ENCODE measurements at places on chromosomes 3 and 15. TPM values are rescaled to one million over a fixed set of nuclear protein-coding genes. Genes with fewer than 3 reads are reported as not detected.
A peak's percentile ranks its signal among the peaks of the same experiment; 100 is the strongest.

ALG1L2 gene
- not detected for total RNA-seq

GNAT1 gene
- total RNA-seq: not detected

FANCD2OS gene
- total RNA-seq: not detected

GOLGA8Q gene
- 0.58 TPM for total RNA-seq

MEIS2 gene
- 13.0 TPM for total RNA-seq

ARRDC4 gene
- 6.9 TPM for total RNA-seq

DNA sequence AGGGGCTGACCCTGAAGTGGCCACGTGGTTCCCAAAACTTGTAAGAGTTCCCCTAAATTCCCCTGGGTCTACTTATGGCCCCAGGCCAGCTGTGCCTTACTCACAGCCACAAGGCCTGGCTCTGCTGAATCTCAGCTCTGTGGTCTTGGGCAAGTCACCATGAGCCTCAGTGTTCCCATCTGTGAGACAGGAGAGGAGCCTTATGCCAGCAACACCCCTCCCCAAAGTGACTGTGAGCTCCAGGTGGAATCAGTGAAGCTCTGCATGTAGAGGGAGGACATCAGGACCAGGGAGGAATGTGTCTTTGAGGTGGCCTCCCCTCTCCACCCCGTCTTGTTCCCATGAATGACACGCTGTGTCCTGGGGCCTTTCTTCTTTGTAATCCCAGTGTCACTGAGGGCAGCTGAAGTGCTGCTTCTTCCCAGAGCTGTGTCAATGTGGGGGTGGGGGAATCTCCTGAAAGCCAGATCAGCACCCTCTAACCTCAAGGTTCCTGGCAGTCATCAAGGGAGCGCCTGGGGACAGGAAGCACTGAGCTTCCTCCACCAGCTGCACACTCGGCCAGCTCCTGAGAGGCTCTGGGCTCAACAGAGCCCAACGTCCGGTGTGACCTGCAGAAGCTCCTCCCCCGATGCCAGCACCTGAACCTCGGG, 258.9 kb downstream of the UACA start:
- DNase-seq: peak; percentile 64

DNA sequence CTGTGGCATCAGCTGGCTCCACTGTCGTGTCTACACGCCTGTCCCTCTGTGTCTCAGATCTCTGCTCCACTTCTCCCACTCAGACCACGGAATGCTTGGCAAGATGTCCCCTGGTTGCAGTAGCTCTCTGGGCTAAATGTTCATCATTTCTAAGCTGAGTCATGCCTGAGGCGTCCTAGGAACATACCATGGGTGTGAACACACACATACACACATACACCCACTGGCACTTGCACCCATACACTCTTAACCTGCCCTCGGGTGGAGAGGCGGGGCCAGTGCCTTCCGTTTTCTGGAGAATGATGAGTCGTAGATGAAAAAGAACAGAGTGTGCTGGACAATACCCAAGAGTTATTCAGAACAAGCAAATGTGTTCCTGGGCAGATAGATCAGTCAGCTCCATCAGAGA, 72.4 kb downstream of the SENP2 start:
- DNase-seq: peak; percentile 71

GRCh38 chr15:40229956-40230355, 8.9 kb upstream of the PAK6 start:
- no peak for DNase-seq

DNA sequence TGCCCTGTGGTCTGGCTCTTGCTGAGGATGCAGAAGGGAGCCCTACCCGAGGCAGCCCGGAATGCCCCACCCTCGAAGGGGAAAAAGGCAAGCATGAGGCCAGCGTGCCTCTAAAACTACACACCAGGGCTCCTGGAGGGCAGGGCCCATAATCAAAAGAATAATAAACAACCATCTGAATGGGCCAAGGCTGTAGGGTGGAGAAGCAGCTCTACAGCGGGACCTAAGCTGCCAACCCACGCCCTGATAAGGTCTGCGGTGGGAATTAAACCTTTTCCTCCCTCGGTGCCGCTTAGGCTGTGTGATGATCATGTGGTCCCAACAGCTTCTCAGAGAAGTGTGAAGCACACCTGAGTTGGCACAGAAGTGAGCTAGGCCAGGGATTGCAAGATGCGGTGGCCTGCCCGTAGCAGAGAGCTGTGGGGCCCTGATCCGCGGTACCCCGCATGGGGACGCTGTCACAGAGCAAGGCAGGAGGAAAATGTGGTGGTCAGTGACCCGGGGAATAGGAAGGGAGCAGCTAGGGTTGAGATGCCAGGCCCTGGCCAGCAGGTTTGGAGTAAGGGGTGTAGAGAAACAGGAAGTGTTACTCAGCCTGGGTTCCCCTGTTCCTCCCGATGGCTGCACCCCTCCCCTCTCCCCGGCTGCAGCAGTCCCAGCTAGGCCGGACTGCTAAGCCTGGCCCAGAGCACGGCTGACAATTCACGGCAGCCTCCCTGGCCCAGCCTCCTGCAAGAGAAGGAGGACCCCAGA, 1.1 kb upstream of the C15orf62 start:
- peak; percentile 68 for DNase-seq

DNA sequence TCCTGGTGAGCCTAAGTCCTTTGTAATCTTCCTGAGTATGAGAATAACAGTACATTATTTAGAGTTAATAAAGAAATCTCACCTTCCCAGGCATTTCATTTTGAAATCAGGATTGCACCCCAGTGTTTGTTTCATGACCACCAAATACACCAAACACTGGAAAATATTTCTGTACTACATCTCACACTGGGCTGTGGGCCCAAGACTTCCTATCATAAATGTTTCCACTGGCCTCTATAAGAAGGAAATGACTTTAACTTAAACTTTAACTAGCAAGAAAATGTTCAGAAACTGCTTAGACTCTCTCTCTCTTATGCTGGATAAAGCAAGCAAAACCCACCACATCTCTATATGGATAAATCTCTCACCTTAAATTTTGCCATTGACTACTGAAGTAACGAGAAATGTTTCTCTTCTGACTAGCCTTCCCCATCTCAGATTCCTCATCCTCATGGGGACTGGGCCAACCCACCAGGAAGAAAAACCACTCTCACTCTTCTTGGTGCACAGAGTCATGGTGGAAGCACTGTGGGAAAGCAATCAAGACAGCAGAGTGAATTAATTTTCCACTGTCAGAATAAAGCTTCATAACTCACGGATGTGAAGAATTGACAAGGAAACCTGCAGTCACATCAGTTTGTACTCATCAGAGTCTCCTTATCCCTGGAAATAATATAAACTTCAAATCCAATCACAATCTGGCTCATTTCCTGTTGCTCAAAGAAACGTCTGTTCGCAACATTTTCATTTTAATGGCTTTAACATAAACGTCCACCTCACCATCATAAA, 859.6 kb downstream of the EPHA3 start:
- no peak for DNase-seq

- no peak for DNase-seq
These were observed 67.8 kb upstream of the IGF1R start for GRCh38 chr15:98580572-98580971.

- no peak for DNase-seq
These were observed 198.3 kb upstream of the STAC start for GRCh38 chr3:36182024-36182423.

- no peak for DNase-seq
These were observed 16.9 kb upstream of the GUCA1C start for GRCh38 chr3:108970561-108970960.

GRCh38 chr3:162391301-162391700, 894.7 kb downstream of the OTOL1 start:
- no peak for DNase-seq

Measured in H4 (cell line).